Hair follicular keratinocyte (primary cell): ENCODE measurements at places on chromosomes 5 and 9. TPM values are rescaled to one million over a fixed set of nuclear protein-coding genes. Genes with fewer than 3 reads are reported as not detected.

The AUH gene
- 8.6 and 13.2 TPM in 2 replicates for total RNA-seq

The PPIP5K2 gene
- total RNA-seq, result 19.0 and 23.8 TPM in 2 replicates

The SLC45A2 gene
- not detected in 2 replicates for total RNA-seq

The AQP3 gene
- 23.4 and 30.4 TPM in 2 replicates for total RNA-seq

The UBAP2 gene
- total RNA-seq, result 13.1 and 15.7 TPM in 2 replicates

The CARD6 gene
- total RNA-seq, result 2.7 and 5.3 TPM in 2 replicates

The DAB2IP gene
- total RNA-seq, result 28.3 and 28.8 TPM in 2 replicates

The FYB1 gene
- total RNA-seq, result 0.08 and 0.80 TPM in 2 replicates

The GPX3 gene
- total RNA-seq, result 14.9 and 39.9 TPM in 2 replicates

The PCDHGA4 gene
- total RNA-seq, result 0.08 and 0.15 TPM in 2 replicates

The VAV2 gene
- 22.5 and 24.4 TPM in 2 replicates for total RNA-seq

The NFIB gene
- total RNA-seq, result 19.4 and 21.3 TPM in 2 replicates

The CAVIN4 gene
- total RNA-seq, result under 0.01 and 0.08 TPM in 2 replicates

The FOXD4L3 gene
- not detected in 2 replicates for total RNA-seq

The NMUR2 gene
- not detected in 2 replicates for total RNA-seq

The PCDH1 gene
- total RNA-seq, result 0.49 and 5.6 TPM in 2 replicates

The GMCL2 gene
- total RNA-seq, result not detected in 2 replicates

The LMNB1 gene
- total RNA-seq, result 24.2 and 67.4 TPM in 2 replicates

The PCDHGA2 gene
- 0.04 and 0.55 TPM in 2 replicates for total RNA-seq

The CSF1R gene
- total RNA-seq, result under 0.01 TPM in 1 of 2 replicates, not detected in the other

The CDKN2B gene
- 8.3 and 18.0 TPM in 2 replicates for total RNA-seq

The NME5 gene
- total RNA-seq, result not detected in 2 replicates

The CCDC187 gene
- total RNA-seq, result not detected in 2 replicates

The SHLD3 gene
- 1.8 and 3.6 TPM in 2 replicates for total RNA-seq

The OTP gene
- total RNA-seq, result not detected in 2 replicates

The LCN6 gene
- total RNA-seq, result not detected in 2 replicates

The ABO gene
- total RNA-seq, result not detected in 2 replicates

The TAF11L5 gene
- not detected in 2 replicates for total RNA-seq

The NIM1K gene
- 0.08 TPM in 1 of 2 replicates, not detected in the other for total RNA-seq

The TPM2 gene
- total RNA-seq, result 53.1 and 157 TPM in 2 replicates

The SLC46A2 gene
- total RNA-seq, result not detected in 2 replicates

The CDC20B gene
- not detected in 2 replicates for total RNA-seq

The EFCAB9 gene
- total RNA-seq, result not detected in 2 replicates

The TMEM203 gene
- 29.0 and 40.6 TPM in 2 replicates for total RNA-seq

The ASPN gene
- total RNA-seq, result 0.08 TPM in 1 of 2 replicates, not detected in the other

The TLE1 gene
- 31.6 and 33.1 TPM in 2 replicates for total RNA-seq

The TAL2 gene
- total RNA-seq, result not detected in 2 replicates

The PCDHB9 gene
- 0.08 TPM in 1 of 2 replicates, not detected in the other for total RNA-seq

The PCDHB15 gene
- 0.04 and 0.08 TPM in 2 replicates for total RNA-seq

The FGF18 gene
- not detected in 2 replicates for total RNA-seq

The LRRC19 gene
- 0.23 TPM in 1 of 2 replicates, not detected in the other for total RNA-seq

The EFNA5 gene
- total RNA-seq, result 5.3 and 6.0 TPM in 2 replicates

The OR1J2 gene
- not detected in 2 replicates for total RNA-seq

The SIT1 gene
- total RNA-seq, result not detected in 2 replicates

The DBH gene
- not detected in 2 replicates for total RNA-seq

The BAAT gene
- total RNA-seq, result not detected in 2 replicates

The GZMA gene
- total RNA-seq, result not detected in 2 replicates

The CCNI2 gene
- 0.16 and 0.30 TPM in 2 replicates for total RNA-seq

The RGMB gene
- total RNA-seq, result 37.3 and 40.4 TPM in 2 replicates

The KIF4B gene
- not detected in 2 replicates for total RNA-seq

The TEK gene
- 0.23 and 0.27 TPM in 2 replicates for total RNA-seq
